ENCODE measurements at places on chromosomes 1 and 21.

DNA sequence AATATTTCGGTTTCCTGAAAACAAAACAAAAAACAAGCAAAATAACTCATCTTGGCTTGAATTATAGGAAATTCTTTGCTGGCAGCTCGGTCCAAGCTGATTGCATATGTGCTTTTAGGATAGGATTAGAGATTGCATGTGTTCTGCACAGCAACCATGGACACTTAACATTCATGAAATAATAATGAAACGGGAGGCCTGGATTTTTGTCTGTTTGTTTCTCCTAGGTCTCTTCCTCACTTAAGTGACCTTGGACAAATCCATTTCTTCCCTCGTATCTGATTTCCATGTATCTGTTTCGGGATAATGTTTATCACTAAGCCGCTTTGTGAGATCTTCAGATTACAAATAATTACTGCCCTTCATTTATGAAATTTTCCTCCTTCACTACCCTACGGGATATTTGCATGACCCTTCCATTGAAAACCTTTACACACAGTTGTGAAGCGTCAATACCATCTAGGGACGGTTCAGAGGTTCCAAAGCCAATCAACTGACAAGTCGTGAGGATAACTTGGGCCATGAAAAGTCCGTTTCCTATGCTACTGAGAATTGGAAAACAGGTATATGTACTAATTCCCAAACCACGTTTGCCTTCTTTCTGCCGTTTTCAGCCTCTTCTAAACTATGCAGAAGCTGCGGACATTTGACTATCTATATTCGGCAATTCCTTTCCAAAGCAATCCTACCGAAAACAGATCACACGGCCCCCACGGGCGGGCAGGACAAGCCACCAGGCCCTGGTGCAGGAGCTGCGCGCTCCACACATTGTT is 1.3 kb upstream of the H3-3A start:
- no peak for DNase-seq

GRCh38 chr1:218874313-218874712 is 299.4 kb upstream of the LYPLAL1 start:
- no peak for DNase-seq

DNA sequence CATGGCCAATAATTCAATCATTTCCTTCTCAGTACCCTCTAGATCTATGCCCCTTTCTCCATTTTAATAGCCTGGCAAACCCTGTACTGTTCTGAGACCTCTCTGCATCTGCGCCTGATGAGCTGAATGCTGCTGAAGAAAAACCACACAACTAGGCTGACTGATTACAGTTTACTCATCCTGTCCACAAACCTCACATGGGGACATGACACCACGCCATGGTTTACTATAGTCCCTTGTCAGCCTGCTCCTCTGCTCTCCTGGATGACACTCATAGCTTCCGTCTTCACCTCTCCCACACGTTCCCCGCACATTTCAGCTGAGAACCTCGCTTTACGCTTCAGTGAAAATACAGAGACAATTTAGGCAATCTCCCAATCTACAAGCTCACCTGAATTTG is 59.7 kb downstream of the DESI2 start:
- no peak for DNase-seq

GRCh38 chr1:205437570-205437969 is 15.7 kb upstream of the LEMD1 start:
- no peak for DNase-seq

- no peak for DNase-seq
Observed at GRCh38 chr21:29105218-29105617, 25.2 kb upstream of the MAP3K7CL start.

GRCh38 chr1:162599451-162599850 is 32.8 kb upstream of the DDR2 start:
- no peak for DNase-seq

- DNase-seq, result no peak
Observed at GRCh38 chr1:101392552-101392951, 155.7 kb downstream of the S1PR1 start.

DNA sequence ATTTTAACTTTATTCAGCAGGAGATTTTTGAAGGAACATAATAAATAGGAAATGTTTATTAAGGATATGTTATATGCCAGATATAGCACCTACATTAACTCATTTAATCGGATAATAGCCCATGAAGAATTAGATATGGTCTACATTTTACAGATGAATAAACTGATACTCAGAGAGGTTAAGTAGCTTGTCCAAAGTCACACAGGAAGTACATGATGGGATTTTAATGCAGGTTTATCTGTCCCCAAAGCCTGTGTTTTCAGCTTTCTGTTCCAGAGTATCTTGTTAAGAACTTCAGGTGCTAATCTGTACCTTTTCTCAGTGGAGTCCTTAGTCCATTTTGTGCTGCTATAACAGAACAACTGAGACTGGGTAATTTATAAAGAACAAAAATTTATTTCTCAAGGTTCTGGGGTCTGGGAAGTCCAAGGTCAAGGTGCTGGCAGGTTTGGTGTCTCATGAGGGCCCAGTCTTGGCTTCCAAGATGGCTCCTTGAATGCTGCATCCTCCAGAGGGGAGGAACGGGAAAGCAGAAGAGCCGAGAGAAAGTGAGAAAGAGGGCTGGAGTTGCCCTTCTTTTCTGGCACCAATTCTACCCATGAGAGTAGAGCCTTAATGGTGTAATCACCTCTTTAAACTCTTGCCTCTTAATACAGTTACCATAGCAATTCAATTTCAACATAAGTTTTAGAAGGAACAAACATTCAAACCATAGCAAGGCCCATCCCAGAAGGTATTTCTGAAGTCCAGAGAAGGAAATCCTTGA is 17.3 kb downstream of the C1orf21 start:
- DNase-seq, result no peak

DNA sequence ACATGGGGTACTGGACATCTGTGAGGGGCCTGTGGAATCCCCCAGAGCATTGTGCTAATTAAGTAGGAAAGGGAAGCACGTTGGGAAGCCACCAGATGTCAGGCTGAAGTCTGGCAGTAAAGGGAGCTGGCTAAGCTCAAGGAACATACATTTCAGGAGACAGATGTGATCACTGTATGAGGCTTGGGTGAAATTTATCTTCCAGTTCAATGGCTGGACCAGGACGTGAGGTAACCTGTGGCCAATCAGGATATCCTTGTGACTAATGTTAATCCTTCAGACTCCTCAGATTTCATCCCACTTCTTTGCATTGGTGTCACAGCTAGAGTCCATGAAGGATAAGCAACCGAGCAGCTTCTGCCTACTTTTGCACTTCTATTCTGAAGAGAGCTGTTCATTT is 110.2 kb upstream of the APP start:
- no peak for DNase-seq

DNA sequence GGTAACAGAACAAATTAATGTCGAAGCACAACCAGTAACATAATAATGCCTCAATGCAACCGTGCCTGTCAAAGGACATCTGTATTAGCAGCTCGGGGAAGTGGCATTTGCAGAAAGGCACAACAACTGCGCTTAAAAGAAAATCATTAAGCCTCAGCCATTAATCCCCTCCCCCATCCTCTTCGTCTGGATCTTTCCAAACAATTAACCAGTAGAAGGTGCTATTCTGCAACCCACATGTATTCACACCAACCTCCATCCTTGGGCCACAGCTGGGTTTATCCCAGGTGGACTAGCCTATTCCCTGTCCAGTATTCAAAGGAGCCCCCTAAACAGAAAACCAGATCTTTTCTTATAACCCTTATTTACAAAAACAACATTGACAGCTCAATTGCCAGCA is 2.6 kb downstream of the RERE start:
- no peak for DNase-seq

- DNase-seq, result no peak
Observed at GRCh38 chr1:9331016-9331415, 38.3 kb downstream of the SPSB1 start.

DNA sequence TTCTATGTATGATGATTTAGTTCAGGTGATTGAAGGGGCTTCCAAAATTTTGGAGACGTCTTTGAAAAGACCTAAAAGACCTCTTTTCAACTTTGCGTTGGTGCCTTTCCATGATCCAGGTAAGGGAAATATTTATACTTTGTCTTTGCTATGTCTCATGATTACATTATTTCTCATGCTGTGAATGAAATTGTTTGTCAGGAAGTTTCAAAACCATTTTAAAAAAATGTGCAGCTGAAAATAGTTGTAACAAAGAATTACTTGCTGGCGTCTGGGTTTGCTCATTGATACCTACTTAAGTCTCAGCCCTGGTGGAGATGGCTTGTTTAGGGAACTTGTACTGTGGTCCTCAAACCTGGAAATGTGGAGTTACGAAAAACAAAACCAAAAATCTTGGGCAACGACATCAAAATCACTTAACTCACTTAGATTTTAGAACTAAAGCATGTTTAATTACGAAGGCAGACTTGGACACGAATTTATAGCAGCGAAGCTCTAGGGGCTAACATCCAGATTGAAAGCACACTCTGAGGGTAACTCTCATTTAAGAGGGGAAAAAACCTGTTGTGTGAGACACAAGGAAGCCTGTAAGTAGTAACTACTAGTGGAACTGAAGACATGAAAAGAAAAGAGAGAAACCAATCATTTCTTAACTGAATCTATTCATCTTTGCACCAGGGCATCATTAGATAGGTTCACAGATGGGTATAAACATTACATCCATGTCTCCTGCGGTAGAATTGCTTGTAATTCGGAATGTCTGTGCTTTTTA is 924 bp downstream of the HMCN1 start:
- DNase-seq, result no peak

DNA sequence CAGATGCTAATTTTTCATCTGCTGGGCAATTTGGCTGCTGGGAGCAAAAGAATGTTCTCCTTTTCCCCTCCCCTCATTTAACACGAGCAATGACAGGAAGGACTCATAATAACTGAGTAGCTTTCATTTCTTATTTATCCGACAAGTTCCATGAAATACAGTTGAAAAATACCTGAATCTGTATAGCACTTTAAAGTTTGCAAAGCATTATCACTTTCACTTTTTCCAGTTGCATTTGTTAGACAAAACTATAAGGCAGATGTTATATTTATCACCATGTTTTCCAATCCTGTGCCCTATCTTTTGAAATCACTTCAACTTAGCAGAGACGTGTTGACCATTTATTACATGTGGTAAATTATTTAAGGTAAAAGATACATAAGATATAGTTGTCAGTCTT is 350.6 kb upstream of the SGIP1 start:
- no peak for DNase-seq

- no peak for DNase-seq
Observed at GRCh38 chr21:45330075-45330781, 42.5 kb upstream of the POFUT2 start.

Measured in iPS DF 6.9 (cell line).